ENCODE measurements at places on chromosomes 3 and 15. TPM values are rescaled to one million over a fixed set of nuclear protein-coding genes. Genes with fewer than 3 reads are reported as not detected.

The EFHB gene
- 1.2 TPM for total RNA-seq

The LDHAL6B gene
- not detected for total RNA-seq

The NCEH1 gene
- 5.7 TPM for total RNA-seq

The MYLK gene
- total RNA-seq, result 745 TPM

The RBMS3 gene
- total RNA-seq, result 77.1 TPM

The STRA6 gene
- 11.6 TPM for total RNA-seq

The GPR62 gene
- 8.2 TPM for total RNA-seq

The CILP gene
- total RNA-seq, result 10.5 TPM

The TMEM158 gene
- 85.3 TPM for total RNA-seq

The CAMK2N2 gene
- not detected for total RNA-seq

The GOLGA8J gene
- not detected for total RNA-seq

The CLDN11 gene
- 73.2 TPM for total RNA-seq

The SERPINI2 gene
- not detected for total RNA-seq

The NME9 gene
- total RNA-seq, result not detected

The IGDCC3 gene
- not detected for total RNA-seq

The GRK7 gene
- not detected for total RNA-seq

The SEC22A gene
- total RNA-seq, result 103 TPM

The MORC1 gene
- not detected for total RNA-seq

The SH3GL3 gene
- total RNA-seq, result 1.2 TPM

The BNIP2 gene
- total RNA-seq, result 82.1 TPM

The AGBL1 gene
- not detected for total RNA-seq

The HRG gene
- not detected for total RNA-seq

The ERICH6 gene
- not detected for total RNA-seq

The GOLGA6L10 gene
- 6.2 TPM for total RNA-seq

The CFAP100 gene
- total RNA-seq, result not detected

The P3H2 gene
- 25.7 TPM for total RNA-seq

The CFAP91 gene
- 9.1 TPM for total RNA-seq

The NOX5 gene
- total RNA-seq, result 0.52 TPM

The MINAR1 gene
- total RNA-seq, result 1.5 TPM

The FURIN gene
- total RNA-seq, result 38.2 TPM

The FGD5 gene
- total RNA-seq, result 10.0 TPM

The ZDHHC3 gene
- total RNA-seq, result 41.5 TPM

The RBPMS2 gene
- 1.5 TPM for total RNA-seq

The SKOR1 gene
- total RNA-seq, result 1.7 TPM

The COX5A gene
- total RNA-seq, result 84.1 TPM

The IFT57 gene
- 60.4 TPM for total RNA-seq

The RAD51 gene
- not detected for total RNA-seq

The FAM81A gene
- total RNA-seq, result 4.4 TPM

The FBXO40 gene
- not detected for total RNA-seq

The KLHL40 gene
- total RNA-seq, result not detected

The HTR3E gene
- total RNA-seq, result not detected

The PLA2G4D gene
- total RNA-seq, result not detected

The EPB42 gene
- 2.6 TPM for total RNA-seq

The P2RY12 gene
- total RNA-seq, result 6.2 TPM

The SMCO1 gene
- total RNA-seq, result not detected

The ALG1L2 gene
- total RNA-seq, result not detected

The PRRT3 gene
- 1.2 TPM for total RNA-seq

The DNAH12 gene
- 4.4 TPM for total RNA-seq

The ATP13A4 gene
- 0.88 TPM for total RNA-seq

The SI gene
- total RNA-seq, result not detected

The MAGEL2 gene
- total RNA-seq, result 6.6 TPM

The CPN2 gene
- total RNA-seq, result not detected

The FHIT gene
- total RNA-seq, result 1.3 TPM

The IQCH gene
- total RNA-seq, result 0.26 TPM

The C3orf49 gene
- not detected for total RNA-seq
